ENCODE measurements at places on chromosomes 4 and X. TPM values are rescaled to one million over a fixed set of nuclear protein-coding genes. Genes with fewer than 3 reads are reported as not detected.

DNA sequence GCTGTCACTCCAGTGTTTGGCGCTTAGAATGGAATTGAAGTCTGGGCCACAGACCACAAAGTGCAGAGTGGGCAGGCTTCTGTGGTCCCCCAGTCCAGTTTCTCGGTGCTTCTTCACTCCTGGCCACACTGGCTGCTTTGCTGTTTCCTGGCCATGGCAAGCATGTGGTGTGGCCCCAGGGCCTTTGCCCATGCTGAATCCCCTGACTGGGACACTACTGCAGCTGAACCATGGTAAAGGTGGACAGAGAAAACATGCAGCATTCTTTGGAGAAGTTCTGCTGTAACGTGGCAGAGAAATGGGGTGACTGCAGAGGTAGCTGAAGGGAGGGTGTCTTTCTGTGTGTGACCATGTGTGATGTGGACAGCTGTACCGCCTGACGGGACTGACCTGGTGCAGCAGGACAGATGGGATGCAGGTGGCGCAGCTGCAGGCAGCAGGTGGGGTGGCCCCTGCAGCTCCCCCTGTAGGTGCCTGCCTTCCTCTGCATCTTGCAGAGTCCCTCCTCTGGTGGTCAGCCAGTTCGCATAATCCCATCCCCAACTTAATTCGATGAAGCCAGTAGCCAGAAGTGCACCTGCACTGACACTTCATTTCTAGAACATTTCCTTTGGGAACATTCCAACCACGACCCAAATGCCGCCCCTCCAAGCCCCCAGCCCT, 13.2 kb upstream of the S100P start:
- no peak overlapping the region for H3K27ac ChIP-seq
- no peaks in the 10 kb centered on the region for H3K27me3 ChIP-seq
- H3K36me3 ChIP-seq, result peaks cover 20% of the 10 kb centered on the region
- H3K4me3 ChIP-seq, result no peak overlapping the region
- peak; percentile 84 for DNase-seq

DNA sequence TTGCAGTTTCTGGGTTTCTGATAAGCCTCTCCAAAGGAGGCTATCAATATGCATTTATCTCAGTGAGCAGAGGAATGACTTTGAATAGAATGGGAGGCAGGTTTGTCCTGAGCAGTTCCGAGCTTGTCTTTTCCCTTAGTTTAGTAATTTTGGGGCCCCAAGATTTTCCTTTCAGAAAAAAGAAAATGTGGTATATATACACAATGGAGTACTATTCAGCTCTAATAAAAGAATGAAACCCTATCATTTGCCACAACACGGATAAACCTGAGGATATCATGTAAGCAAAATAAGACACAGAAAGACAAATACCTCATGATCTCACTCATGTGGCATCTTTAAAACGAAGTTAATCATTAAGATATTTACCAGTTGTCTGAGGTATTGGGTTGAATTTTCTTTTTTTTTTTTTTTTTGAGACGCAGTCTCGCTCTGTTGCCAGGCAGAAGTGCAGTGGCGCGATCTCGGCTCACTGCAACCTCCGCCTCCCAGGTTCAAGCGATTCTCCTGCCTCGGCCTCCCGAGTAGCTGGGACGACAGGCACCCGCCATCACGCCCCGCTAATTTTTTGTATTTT, 540 bp downstream of the ZNF721 start:
- peaks cover 59% of the 10 kb centered on the region for H3K36me3 ChIP-seq
- DNase-seq, result no peak
- H3K27ac ChIP-seq, result peak overlapping the region; percentile 30
- no peaks in the 10 kb centered on the region for H3K27me3 ChIP-seq
- peak overlapping the region; percentile 93 for H3K4me3 ChIP-seq

DNA sequence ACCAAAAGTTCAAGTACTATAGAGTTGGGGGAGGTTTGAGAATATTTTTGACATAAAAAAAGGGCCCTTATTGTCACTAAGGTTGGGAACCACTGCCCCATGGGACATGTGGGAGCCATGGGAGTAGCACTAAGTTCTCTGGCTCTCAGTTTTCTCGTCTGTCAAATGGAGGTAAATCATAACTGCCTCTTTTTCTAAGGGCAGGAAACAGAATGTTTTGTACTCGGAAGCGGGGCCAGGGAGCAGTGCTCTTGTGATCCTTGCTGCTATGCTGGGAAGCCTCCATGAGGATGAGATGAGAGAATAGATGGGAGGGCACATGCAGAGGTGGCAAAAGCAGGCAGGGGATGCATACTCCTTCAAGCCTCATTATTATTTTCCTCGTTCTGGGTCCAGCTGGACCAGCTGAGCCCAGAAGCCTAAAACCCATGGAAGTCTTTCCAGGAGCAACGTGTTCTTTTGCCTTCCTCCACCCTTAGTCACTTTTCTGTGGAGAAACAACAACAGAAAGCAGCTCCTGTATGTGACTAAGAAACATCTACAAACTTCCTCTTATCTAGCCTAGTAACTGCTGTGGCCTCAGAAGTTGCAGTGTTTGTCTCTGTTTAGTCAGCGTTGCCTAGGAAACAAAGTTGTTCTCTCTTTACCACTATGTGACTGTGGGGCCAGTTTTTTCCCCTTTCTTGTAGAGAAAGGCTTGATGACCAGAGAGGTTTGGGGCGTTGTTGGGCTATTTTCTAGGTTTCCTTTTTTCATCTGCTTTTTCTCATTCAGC, 64.8 kb downstream of the TSC22D3 start:
- H3K36me3 ChIP-seq, result no peaks in the 10 kb centered on the region
- no peak overlapping the region for H3K4me3 ChIP-seq
- H3K27me3 ChIP-seq, result peaks cover 10% of the 10 kb centered on the region
- peak; percentile 73 for DNase-seq

Gene TMEM154
- total RNA-seq, result 3.0 TPM

GRCh38 chrX:103151799-103152198, 58.9 kb upstream of the NXF3 start:
- H3K27me3 ChIP-seq, result no peaks in the 10 kb centered on the region
- no peak overlapping the region for H3K4me3 ChIP-seq
- no peak for DNase-seq
- peak overlapping the region; percentile 79 for H3K27ac ChIP-seq
- no peaks in the 10 kb centered on the region for H3K36me3 ChIP-seq

Gene ADGRG2
- 9.4 TPM for total RNA-seq

Gene S100P
- total RNA-seq, result not detected

DNA sequence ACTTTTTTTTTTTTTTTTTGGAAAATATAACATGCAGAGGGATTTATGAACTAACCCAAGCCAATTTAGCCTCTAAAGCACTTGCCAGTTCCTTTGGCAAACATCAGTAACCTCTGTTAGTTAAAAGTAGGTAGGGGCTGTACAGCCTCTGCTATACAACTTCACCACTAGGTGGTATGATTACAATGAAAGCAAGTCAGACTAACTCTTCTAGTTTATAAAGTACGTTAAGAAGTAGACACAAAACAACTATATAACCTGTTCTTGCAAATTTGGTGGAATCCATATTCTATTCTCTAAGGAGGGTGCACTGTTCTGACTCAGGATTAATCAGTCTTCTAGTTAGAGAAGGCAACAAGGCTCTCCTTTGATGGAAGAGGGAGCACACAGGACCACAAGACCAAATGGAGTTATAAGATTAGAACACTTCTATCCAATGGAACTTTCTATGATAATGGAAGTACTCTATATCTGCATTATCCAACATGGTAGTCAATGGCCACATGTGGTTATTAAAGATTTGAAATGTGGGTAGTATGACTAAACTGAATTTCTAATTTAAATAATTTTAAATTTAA, 12.8 kb downstream of the AIMP1 start:
- no peaks in the 10 kb centered on the region for H3K27me3 ChIP-seq
- DNase-seq, result no peak

- H3K4me3 ChIP-seq, result no peak overlapping the region
- no peaks in the 10 kb centered on the region for H3K36me3 ChIP-seq
- DNase-seq, result peak; percentile 85
Measured at GRCh38 chr4:70713453-70714078, 8.2 kb upstream of the RUFY3 start.

All from endodermal cell (in vitro differentiated cells).